ENCODE measurements at places on chromosomes 2 and 18.

DNA sequence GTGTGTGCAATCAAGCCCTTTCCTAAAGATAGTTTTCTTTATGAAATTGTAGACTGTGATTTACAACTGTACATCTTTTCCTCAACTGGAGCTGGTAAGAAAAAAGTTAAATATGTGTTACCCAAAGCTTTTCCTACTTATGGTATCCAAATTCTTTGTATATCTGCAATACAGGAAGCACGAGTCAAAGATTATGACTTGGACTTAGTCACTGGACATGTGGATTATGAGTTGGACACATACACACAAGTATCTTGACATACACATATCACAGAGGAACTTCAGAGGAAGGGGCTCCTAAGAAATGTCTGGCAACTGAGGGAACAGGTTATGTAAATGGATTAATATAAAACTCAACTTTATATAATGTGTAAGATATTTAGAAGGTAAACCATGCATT lies 35.2 kb downstream of the PRELID3A start:
- no peak for DNase-seq

DNA sequence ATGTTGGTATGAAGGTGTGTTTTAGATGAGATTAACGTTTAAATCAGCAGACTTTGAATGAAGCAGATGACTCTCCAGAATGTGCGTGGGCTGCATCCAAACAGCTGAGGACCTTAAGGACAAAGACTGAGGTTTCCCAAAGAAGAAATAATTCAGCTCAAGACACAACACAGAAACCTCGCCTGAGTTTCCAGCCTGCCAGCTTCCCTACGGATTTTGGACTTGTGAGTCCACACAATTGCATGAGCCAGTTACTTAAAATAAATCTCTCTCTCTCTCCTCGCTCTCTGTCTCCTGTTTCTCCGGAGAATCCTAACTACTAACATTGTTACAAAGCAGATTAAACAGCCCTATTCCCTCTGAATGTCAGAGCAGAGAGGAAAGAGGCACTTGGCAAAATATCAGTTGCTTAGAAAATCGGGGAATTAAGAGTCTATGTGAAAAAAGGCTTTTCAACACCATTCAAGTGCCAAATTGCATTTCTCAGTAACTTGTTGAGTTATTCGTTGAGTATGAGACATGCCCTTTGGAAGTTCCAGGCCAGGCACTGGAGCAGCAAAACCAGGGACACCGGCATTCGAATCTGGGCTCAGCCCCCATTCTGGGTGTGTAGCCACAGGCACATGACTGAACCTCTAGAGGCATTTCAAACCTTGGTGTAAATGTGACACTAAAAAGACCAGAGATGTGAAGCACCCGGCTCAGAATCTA lies 174.6 kb upstream of the PID1 start:
- DNase-seq = peak; percentile 64

GRCh38 chr2:142321706-142322280 lies 191.0 kb upstream of the LRP1B start:
- DNase-seq = no peak

- DNase-seq = no peak
Observed at GRCh38 chr2:232234922-232235615, 143.5 kb upstream of the ALPP start.

GRCh38 chr18:51907687-51908597 lies 432.1 kb upstream of the DCC start:
- DNase-seq = no peak

- peak; percentile 41 for DNase-seq
Observed at GRCh38 chr2:231987124-231987727, 25.7 kb downstream of the DIS3L2 start.

DNA sequence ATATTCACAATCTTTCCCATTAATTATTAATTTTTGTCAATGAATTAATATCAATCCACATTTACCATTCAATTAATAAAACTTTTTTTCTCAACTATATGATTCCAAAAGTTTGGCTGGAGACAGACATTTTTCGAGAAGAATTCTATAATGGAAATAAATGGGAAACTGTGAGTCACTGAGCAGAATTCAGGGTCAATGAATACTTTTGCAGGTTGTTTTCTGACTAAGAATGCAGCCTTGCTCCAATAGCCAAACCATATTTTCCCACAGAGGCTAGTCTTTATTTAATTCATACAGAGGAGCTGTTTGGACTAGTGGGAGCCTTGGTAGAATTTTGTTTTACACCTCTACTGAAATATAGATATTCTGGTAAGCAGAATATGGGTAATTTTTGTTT lies 82.3 kb downstream of the ARHGAP28 start:
- DNase-seq = no peak

DNA sequence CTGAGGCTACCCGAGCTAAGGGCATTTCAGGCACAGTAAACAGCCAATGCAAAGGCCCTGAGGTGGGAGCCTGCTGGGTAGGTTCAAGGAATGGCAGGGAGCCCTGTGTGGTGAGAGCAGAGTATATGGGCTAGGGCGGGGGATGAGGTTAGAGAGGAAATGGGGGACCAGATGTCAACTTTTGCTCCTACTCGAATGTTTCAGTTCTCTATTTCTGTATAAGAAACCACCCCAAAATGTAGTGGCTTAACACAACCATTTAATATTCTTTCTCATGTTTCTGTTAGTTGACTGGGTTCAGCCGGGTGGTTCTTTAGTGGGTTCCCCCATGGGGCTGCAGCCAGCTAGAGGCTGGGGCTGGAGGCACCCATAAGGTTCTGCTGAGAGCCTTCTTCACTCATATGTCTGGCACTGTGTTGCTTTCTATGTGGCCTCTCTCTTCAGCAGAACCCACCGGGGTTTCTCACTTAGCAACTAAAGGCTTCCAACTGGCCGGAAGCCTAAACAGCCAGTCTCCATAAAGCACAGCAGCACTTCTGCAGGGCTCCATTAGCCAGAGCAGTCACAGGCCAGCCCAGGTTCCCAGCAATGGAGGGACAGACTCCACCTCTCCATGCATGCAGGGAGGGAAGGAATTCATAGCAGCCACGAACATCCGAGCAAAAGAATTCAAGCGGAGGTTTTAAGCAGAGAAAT lies 5.6 kb upstream of the ATOH8 start:
- DNase-seq = no peak

- no peak for DNase-seq
Observed at GRCh38 chr2:677959-678550, 849 bp upstream of the TMEM18 start.

- no peak for DNase-seq
Observed at GRCh38 chr2:227761740-227762476, 16.2 kb downstream of the SCYGR8 start.

DNA sequence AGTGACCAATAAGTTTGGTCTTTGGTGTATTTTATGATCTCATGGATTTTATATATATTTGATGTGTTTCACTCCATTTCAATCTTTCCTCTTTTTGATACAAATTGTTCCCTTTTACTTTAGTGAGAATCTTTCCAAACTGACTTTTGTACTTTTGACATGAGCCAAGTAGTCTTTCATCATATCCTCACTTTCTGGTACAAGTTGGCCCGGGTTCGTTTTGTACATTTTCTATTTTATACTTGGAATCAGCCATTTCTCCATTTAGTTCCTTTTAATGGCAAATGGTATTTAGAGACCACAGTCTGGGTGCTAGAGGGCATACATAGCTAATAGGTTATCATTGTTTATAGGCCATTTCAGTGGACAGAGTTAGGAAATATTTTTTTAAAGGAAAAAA lies 147.9 kb upstream of the MYO3B start:
- no peak for DNase-seq

GRCh38 chr2:187319441-187320108 lies 128.5 kb downstream of the CALCRL start:
- peak; percentile 13 for DNase-seq

Measured in right cardiac atrium (tissue), 5 donors.